Smooth muscle cell of the coronary artery (primary cell): ENCODE measurements at places on chromosomes 3 and 15. TPM values are rescaled to one million over a fixed set of nuclear protein-coding genes. Genes with fewer than 3 reads are reported as not detected.

Gene C3orf49
- not detected in 2 replicates for total RNA-seq

Gene CD86
- total RNA-seq, result not detected in 2 replicates

Gene SHF
- total RNA-seq, result 1.3 and 1.7 TPM in 2 replicates

Gene ATP10A
- 4.4 and 5.5 TPM in 2 replicates for total RNA-seq

Gene ZBBX
- not detected in 2 replicates for total RNA-seq

Gene SLC22A14
- 0.23 and 0.70 TPM in 2 replicates for total RNA-seq

Gene CLDN11
- total RNA-seq, result 130 and 280 TPM in 2 replicates

Gene CTXN2
- not detected in 2 replicates for total RNA-seq
